ENCODE measurements at places on chromosomes 7 and 10. TPM values are rescaled to one million over a fixed set of nuclear protein-coding genes. Genes with fewer than 3 reads are reported as not detected.

Gene GPRIN2
- not detected for total RNA-seq

Gene TMEM270
- not detected for total RNA-seq

Gene ARHGEF5
- total RNA-seq, result 1.6 TPM

Gene MBL2
- total RNA-seq, result not detected

Gene HYAL4
- not detected for total RNA-seq

Gene PCLO
- total RNA-seq, result 3.8 TPM

Gene LRRC4
- total RNA-seq, result 1.9 TPM

Gene LRRD1
- total RNA-seq, result not detected

Gene C10orf67
- 0.54 TPM for total RNA-seq

Gene VTI1A
- total RNA-seq, result 18.7 TPM

Gene ACHE
- total RNA-seq, result 0.65 TPM

Gene BCAP29
- total RNA-seq, result 108 TPM

Gene GIMAP7
- 22.2 TPM for total RNA-seq

Measured in Right ventricle myocardium superior (tissue), 1 donor.